ENCODE measurements at places on chromosomes 6 and 20. TPM values are rescaled to one million over a fixed set of nuclear protein-coding genes. Genes with fewer than 3 reads are reported as not detected.
A peak's percentile ranks its signal among the peaks of the same experiment; 100 is the strongest.

DNA sequence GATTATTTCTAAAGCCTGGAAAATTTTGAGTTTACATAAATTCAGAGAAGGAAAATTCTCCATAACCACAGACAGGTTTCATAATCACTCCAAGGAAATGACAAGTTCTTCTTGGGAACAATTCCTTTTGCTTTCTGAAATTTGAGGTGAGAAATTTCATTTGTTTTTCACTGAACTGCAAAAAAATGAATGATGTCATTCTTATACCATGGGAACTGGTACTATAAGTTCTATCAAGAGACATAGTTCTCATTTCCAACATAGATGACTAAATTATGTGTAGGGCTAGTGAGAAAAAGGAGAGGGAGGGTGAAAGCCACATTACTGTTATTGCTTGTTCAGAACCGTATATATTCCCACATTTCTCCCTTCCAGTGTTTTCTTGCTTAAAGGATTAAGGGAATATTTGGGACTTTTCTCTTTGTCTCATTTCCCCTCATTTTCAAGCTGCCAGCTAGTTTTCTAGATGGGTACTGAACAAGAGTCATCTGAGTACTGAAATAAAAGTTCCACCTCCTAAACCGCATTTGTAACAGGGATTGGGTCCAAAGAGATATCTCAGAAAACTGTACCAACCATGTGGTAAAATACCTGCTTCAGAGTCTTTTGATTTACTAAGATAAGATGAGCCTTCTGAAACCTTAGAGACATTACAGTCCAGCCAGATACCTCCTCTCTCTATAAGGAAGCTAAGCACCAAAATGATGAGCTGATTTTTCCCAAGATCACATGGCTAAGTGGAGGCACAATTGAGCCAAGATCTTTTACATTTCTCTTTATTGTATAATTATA, 144.3 kb upstream of the PRDM1 start:
- no peak for DNase-seq

GRCh38 chr6:105872249-105872648, 213.9 kb upstream of the PRDM1 start:
- DNase-seq: no peak

GRCh38 chr6:17446713-17447112, 53.3 kb downstream of the CAP2 start:
- no peak for DNase-seq

DNA sequence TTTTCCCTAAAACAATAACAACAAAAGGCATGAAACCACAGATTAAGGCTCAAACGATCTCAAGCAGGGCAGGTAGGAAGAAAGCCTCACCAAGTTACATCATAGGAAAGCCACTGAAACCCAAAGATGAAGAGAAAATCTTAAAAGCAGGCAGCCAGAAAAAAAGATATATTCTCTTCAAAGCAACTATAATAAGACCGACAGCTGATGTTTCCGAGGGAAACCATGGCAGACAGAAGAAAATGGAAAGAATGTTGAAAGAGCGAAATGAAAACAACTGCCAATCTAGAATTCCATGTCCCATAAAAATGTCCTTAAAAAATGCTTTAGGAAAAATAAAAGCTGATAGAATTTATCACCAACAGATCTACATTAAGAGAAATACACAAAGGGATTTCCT, 161.5 kb upstream of the THBS2 start:
- no peak for DNase-seq

Gene LINC00237
- total RNA-seq: not detected

DNA sequence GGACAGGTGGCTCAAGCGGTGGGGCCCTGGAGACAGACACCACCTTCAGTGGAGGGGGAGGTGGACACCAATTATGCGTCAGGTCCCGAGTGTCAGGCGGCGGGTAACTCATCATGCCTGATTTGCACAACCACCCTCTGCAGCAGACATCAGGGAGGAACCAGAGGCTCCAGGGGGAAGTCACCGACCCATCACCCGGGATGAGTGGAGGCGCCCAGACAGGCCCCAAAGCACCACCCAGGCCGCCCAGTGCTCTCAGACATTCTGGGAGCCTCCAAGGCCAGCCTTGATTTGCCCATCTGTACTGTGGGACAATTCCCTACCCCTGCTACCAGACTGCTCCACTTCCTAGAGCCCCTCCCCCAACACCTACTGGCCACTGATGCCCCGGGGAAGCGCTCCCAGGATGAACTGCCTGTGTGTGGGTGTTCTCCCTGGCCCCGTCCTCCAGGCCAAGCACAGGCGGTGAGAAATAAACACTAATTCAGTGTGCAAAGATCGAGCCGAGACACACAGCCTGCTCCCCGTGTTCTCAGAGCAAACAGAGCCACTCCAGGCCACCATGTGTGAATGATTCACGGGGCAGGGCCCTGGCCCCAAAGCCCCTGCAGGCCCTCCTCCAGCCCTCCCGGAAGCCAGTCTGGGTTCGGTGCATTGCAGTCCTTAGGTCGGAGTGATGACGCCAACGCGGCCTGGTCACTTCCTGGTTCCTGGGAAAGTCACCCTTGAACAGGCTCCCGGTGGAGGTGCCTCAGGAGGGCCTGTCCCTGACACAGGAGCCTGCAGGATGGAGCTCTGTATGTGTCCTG, 107.2 kb downstream of the ASXL1 start:
- peak; percentile 90 for DNase-seq

DNA sequence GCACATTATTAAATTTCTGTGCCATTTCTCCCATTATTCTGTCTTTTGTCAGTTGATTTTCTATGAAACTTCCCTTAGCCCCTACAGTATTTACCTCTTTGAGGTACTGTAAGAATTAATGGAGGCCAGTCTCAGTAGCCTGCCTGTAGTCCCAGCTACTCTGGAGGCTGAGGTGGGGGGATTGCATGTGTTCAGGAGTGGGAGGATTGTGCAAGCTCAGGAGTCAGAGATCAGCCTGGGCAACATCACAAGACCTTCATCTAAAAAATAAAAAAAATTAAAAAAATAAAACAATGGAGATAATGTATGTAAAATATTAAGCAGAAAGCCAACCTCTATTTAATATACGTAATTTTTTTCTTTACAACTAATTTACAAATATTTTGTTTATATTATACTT, 77.8 kb downstream of the OR2B2 start:
- no peak for DNase-seq

Gene EPB41L1
- 14.3 TPM for total RNA-seq

- DNase-seq: peak; percentile 88
These were observed 56.2 kb upstream of the EDN1 start for GRCh38 chr6:12233693-12234571.

Gene SEMG1
- total RNA-seq: not detected

Gene DUSP15
- total RNA-seq: 0.79 TPM

DNA sequence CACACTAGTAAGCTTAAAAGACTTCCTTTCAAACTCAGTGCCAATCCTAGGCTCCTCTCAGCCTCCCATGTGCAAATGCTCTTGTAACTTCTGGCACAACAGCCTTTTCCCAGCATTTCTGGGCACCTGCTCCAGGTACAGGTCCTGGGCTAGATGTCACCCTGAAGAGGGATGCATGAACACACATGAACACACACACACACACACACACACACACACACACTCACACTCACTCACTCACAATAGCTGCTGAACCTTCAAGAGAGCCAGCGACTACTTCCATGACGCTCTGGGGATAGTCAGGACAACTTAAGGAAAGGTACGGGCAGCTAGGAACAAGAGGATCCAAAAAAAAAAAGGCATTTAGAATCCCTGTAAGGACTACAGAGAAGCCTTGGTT, 122.8 kb downstream of the INSM1 start:
- DNase-seq: no peak

GRCh38 chr6:35494161-35494563, 2.7 kb downstream of the TEAD3 start:
- peak; percentile 58 for DNase-seq

Gene C6orf52
- total RNA-seq: 0.22 TPM

DNA sequence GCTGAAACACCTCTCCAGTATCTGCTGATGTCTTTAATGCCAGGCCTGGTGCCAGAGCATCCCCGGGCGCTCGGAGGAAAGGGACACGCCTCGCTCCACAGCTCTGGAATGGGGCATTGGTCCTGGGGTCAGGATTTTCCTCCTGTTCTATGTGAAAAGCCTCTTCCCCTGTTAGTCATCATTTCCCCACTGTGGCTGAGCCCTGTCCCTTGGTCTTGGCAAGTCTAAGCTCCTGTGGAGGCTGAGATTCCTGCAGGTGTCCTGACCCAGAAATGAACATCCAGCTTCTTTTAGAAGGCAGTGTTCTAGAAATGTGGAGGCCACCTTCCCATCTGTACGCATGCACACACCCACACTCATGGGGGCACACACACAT, 19.4 kb downstream of the SYNDIG1 start:
- no peak for DNase-seq

All from lung microvascular endothelial cell (primary cell).